ENCODE measurements at places on chromosomes 11 and 22. TPM values are rescaled to one million over a fixed set of nuclear protein-coding genes. Genes with fewer than 3 reads are reported as not detected.

FLRT1 gene
- not detected for total RNA-seq

DNA sequence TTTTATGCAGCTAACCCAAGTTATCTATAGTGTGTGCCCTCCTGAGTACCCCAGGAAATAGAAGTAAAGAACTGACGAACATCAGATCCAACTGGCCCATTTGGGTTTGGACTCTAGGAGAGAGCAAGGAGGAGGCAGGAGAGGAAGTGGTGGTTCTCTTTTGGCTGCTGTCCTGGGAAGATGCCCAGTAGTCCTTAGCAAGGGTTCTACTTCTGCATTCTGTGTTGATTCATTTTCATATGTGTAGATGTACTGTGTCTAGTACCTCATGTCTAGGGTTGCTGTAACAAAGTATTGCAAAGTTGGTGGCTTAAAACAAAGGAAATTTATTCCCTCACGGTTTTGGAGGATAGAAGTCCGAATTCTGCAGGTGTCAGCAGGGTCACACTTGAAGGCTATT lies 6.6 kb upstream of the MMP27 start:
- DNase-seq = no peak

CWC15 gene
- 83.0 TPM for total RNA-seq

OR4A16 gene
- total RNA-seq = not detected

GALNT18 gene
- total RNA-seq = 1.7 TPM

FGF4 gene
- total RNA-seq = not detected

- DNase-seq = no peak
These were observed 305.8 kb upstream of the NCAM1 start for GRCh38 chr11:112655371-112655770.

DNA sequence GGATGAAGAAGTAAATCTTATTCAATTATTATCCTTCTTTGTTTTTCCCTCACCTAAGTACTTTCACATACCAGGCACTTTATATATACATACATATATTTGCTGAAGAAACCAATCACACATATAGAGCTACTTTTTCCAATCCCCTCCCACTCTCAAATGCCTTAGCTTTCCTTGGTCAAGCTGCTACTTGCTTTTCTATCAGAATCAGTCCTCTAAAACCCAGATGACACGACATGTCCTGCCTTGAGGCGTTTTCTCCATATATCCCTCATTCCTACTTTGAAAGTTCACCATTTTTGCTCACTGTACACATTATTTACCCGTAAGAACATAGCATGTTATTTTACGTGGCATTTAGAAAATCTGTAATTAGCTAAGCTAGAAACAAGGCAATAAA lies 5.4 kb downstream of the RAB38 start:
- no peak for DNase-seq

CATSPER1 gene
- total RNA-seq = not detected

DNA sequence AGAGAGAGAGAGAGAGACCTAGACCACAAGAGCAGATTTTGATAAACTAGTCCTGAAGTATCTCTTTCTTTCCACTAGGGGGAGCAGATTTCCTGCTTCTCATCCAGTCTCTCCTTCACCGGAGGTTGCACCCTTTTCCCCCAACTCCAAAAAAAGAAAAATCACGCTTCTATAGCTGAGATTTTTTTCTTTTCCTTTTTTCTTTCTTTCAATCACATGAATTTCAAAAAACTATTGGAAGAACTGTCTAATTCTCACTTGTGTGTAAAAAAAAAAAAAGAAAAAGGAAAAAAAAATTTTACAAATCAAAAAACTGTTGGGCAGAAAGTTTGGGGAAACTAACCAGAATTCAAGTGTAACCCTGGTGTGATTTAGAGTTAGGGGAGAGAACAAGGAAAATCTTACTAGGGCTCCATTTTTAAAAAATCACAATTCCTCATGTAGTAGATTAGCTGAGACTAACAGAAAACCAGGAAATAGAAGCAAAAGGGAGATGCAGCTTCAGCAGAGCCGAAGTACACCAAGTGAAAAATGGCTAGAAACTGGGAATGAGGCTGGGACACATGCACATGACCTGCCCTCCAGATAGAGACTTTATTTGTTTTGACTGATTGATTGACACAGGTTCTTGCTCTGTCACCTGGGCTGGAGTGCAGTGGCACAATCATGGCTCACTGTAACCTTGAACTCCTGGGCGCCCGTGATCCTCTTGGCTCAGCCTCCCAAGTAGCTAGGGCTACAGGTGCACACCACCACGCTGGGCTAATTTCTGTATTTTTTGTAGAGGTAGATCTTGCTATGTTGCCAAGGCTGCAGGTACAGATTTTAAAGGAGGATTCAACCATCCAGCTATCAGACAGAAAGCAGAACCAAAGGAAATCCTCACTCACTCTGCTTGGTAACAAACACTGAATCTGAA lies 27.1 kb downstream of the SDHD start:
- DNase-seq = no peak

ZNF143 gene
- total RNA-seq = 37.7 TPM

DNA sequence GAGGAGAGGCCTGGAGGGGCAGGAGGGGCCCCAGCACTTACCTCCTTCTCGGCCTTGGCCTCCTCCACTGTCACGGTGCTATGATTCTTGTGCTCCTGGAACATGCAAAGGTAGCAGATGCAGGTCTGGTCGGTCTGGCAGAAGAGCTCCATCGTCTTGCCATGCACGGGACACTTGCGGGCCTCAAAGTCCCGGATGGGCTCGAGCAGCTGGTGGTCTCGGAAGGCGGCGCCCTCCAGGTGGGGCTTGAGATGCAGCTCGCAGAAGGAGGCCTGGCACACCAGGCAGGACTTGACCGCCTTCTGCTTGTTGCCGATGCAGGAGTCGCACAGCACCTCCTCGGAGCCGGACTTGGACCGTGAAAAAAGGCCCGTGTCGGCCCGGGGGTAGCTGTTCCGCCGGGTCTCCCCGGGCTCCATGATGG lies 714 bp downstream of the TRIM29 start:
- no peak for DNase-seq

GRCh38 chr22:21016644-21017420 lies 1.9 kb downstream of the P2RX6 start:
- no peak for DNase-seq

GGT1 gene
- total RNA-seq = 25.4 TPM

GRCh38 chr22:17797721-17798559 lies 23.7 kb upstream of the BID start:
- no peak for DNase-seq

GRCh38 chr11:86193297-86194095 lies 51.1 kb upstream of the EED start:
- DNase-seq = peak; percentile 46

- no peak for DNase-seq
These were observed 109.4 kb upstream of the OR4B1 start for GRCh38 chr11:48107188-48107704.

DNA sequence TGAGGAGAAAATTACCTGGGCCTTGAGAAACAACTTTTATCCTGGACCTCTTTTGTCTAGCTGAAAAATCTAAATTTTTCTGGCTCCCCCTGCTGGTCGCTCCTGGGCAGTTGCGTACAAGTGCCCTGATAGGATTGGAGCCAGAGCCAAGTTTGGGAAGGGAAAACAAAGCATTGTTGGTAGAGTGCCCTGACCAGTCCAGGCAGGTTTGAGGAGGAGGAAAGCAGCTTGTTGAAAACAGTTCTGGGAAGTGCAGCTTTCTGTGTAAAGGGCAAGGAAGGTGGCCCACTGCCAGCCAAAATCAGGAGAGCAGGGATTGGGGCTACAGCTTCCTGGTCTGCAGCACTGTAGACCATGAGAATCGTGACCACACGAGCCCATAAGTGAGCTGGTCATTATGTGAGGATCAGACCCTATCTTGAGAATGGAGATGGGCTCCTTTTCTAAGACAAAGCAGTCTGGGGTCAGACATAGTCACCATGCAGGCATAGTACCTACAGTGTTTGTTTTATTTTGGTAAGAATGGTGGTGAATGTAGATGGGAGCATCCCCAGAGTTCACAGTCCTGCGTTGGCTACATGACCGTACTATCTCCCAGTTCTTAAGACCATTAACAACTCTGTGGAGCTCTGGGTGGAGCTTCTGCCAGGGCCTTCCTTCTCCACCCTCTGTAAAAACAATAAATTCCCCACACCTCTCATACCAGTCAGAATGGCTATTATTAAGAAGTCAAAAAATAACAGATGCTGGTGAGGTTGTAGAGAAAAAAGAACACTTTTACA lies 21.3 kb upstream of the PIK3IP1 start:
- DNase-seq = peak; percentile 58

DNA sequence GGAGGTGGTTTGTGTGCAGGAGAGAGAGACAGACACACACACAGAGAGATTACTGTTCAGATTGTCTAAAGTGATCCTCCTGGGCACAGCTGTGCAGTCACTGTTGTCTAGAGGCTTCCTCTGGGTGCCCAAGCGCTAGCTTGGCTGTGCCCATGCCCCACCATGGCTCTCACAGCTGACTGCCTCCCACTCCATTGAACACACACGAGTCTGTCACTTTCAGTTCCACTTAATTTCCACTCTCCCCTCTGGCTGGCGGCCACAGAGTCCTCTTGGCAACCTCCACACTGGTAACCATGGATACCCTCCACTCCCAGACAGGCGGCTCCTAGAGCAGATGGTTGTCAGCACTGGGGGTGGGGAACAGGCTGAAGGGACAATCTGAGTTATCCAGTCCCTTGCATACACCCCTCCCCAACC lies 29.1 kb downstream of the MAP6 start:
- no peak for DNase-seq

- no peak for DNase-seq
These were observed 297.6 kb downstream of the KIRREL3 start for GRCh38 chr11:126702987-126703386.

GRCh38 chr11:36711104-36711825 lies 113.2 kb upstream of the RAG2 start:
- no peak for DNase-seq

DNA sequence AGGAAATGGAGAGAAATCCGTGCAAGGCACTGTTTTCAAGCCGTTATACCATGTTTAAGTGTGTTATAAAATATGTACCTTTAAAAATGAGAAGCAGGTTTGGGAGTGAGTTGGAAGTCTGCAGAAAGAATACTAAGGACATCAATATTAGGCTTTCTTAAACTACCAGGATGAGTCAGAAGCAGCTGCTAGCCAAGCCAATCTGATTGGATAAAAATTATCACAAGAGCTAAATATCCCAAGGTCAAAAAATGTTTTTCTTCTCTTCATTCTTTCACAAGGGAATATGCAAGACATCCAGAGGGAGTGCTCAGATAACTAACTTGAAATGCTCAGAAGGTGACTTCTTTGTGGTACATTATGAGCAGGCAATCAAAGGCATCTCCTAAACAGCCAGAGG lies 19.3 kb upstream of the CKAP5 start:
- no peak for DNase-seq

P4HA3 gene
- not detected for total RNA-seq

LRRC4C gene
- total RNA-seq = not detected

All from activated naive CD8-positive, alpha-beta T cell treated with anti-CD3 and anti-CD28 coated beads, Interleukin-2, amount 10 ng/mL, durations not matched to agents 7 days and 5 days (primary cell).